Stimulated activated CD4-positive, alpha-beta T cell treated with anti-CD3 and anti-CD28 coated beads, TNF-alpha, amount 100 ng/mL, for 24 hours (primary cell): ENCODE measurements at places on chromosomes 6 and 20.

DNA sequence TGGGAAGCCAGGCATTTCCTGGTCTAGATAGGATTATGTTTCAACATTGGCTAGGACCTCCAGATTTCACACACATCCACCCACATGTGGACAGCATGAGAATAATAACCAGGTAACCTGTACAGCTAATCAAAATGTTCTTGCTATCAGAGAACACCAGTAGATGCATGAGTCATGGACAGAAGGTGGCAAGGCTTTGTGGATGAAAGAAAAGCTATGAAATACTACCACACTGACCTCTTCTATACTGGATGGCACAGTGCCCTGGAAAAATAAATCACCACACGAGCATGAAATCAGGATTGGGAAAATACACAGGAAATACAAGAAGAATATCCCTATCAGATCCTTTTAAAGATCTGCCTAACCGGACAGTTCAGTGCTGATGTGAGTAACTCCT lies 113.0 kb downstream of the GMDS start:
- no peak for DNase-seq

- DNase-seq: no peak
Measured at GRCh38 chr6:81613606-81614005, 138.9 kb downstream of the TENT5A start.

- no peak for DNase-seq
Measured at GRCh38 chr6:83153883-83154521, 39.1 kb downstream of the PGM3 start.

GRCh38 chr6:148317739-148318138 lies 24.9 kb upstream of the SASH1 start:
- DNase-seq: no peak

- no peak for DNase-seq
Measured at GRCh38 chr6:84455511-84456029, 228.1 kb upstream of the CEP162 start.

- no peak for DNase-seq
Measured at GRCh38 chr20:56423211-56423610, 11.2 kb downstream of the CASS4 start.

GRCh38 chr20:22430154-22430745 lies 154.1 kb downstream of the FOXA2 start:
- DNase-seq: no peak

DNA sequence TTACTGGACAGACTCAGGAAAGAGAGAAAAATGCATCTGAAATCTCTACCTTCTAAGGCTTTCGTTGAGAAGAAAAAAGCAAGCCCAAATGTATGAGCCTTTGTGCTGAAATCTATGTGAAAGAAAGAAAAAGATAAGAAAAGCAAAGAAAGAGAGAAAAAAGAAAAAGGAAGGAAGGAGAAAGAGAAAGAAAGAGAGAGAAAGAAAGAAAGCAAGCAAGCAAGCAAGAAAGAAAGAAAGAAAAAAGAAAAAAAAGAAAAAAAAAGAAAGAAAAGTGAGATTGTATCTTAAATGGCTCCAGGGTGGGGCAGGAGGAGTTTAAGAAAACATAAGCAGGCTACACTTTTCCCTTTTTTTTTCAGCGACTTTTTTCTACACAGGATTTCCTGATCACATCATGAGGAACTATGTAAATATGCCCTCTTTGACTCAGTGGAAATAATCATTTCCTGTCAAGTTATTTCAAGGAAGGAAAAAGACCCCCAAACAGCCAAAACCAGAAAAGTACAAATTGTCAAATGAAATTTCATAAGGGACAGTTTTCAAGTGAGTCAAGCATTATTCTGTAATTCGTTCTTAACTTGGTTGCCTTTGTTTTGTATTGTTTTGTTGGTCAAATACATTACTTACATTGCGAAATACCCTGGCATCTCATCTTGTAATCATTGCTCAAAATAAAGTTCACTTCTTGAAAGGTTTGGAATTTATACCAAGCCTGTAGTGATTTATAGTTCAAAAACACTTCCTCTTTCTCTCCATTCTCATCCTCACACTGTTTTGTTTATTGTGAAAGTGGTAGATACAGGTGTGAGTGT lies 79.5 kb upstream of the RNF217 start:
- DNase-seq: no peak

- no peak for DNase-seq
Measured at GRCh38 chr6:84026721-84027164, 6.8 kb upstream of the MRAP2 start.

DNA sequence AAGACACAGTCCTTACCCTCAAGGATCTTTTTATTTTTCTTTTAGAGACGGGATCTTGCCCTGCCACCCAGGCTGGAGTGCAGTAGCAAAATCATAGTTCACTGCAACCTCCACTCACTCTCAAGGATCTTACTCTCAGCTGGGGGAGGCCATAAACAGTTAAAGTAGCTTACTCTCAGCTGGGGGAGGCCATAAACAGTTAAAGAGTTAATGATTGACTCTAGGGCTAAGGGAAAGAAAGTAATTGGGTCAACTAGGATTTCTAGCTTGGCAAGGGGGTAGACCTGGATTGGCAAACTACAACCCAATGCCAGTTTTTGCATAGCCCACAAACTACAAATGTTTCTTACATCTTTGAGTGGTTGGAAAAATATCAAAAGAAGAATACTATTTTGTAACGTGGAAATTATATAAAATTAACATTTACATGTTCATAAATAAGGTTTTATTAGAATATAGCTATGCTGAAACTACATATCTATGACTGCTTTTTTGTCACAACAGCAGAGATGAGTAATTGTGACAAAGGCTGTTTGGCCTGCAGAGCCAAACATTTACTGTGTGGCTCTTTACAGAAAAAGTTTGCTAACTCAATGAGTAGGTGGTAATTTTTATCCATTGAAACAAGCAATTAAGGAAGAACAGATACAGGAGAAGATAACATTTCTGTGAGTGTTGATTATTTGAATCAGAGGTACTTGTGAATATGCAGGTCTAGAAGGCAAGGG lies 46.4 kb downstream of the PTPRA start:
- no peak for DNase-seq

DNA sequence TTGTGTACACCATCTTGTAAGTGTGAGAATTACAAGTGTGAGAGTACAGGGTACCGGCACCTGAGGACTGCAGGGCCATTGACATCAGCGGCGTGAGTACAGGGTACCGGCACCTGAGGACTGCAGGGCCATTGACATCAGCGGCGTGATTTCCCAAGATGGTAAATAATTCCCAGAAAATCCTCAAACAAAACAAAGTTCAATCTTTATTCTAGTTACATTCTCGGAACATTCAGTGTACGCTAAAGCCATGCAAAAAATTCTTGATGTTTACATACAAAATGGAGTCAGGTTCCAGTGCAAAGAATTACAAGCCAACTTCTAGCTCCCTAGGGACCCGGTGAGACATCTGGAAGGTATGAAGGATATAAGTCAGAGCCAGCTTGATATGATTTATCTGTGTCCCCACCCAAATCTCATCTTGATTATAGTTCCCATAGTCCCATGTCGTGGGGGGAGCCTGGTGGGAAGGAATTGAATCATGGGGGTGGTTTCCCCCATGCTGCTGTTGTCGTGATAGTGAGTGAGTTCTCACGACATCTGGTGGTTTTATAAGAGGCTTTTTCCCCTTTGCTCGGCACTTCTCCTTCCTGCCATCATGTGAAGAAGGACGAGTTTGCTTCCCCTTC lies 172.7 kb downstream of the TTLL2 start:
- DNase-seq: no peak

DNA sequence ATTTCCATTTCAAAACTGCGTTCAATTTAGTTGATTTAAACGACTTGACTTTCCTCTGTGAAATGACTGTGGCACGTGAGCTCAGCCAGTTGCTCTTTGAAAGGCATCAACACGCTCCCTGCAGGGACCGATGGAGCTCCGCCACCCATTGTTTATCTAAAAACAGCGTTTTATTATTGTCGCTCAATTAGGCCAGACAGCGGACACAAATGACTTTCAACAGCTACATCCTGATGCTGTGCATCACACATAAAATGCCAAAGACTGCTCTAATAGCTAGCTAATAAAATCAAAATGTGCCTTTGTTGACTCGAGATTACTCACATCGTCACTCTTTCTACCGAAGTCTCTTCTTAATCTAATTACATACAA lies 332.5 kb downstream of the CD83 start:
- DNase-seq: no peak

GRCh38 chr20:35618263-35619131 lies 2.9 kb downstream of the SPAG4 start:
- no peak for DNase-seq
